ENCODE measurements at places on chromosomes 6 and 20.
A peak's percentile ranks its signal among the peaks of the same experiment; 100 is the strongest.

DNA sequence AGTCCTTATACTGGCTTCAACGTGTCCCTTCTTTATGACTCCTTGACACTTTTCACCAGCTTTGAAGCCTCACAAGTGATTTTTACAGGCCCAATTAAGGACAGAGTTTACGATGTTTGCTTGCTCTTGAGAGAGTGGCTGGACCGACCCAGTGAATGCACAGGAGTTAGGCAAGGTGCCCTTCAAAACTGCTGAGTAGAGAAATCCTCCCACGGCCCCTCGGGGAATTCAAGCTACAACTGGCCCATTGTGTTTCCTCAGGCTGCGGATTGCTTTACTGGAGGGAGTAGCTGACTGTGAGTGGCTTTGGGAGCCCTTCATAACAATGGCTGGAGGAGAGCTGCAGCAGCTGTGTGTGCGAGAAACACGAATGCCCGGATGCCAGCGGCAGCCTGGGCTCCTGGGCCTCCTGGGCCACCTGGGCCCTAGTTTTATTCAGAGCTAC, 50.0 kb downstream of the SGK1 start:
- H3K36me3 ChIP-seq, result no peaks in the 10 kb centered on the region
- no peak overlapping the region for H3K4me3 ChIP-seq
- no peaks in the 10 kb centered on the region for H3K27me3 ChIP-seq

GRCh38 chr6:96611342-96611991, 48.5 kb downstream of the FHL5 start:
- peaks cover 14% of the 10 kb centered on the region for H3K4me1 ChIP-seq
- no peak overlapping the region for H3K4me3 ChIP-seq
- H3K27me3 ChIP-seq, result no peaks in the 10 kb centered on the region
- no peak overlapping the region for H3K27ac ChIP-seq
- H3K36me3 ChIP-seq, result no peaks in the 10 kb centered on the region

- H3K27ac ChIP-seq, result no peak overlapping the region
- no peaks in the 10 kb centered on the region for H3K36me3 ChIP-seq
- no peaks in the 10 kb centered on the region for H3K27me3 ChIP-seq
- peaks cover 81% of the 10 kb centered on the region for H3K4me1 ChIP-seq
- no peak overlapping the region for H3K4me3 ChIP-seq
Measured at GRCh38 chr6:108594640-108595039, 33.9 kb downstream of the FOXO3 start.

DNA sequence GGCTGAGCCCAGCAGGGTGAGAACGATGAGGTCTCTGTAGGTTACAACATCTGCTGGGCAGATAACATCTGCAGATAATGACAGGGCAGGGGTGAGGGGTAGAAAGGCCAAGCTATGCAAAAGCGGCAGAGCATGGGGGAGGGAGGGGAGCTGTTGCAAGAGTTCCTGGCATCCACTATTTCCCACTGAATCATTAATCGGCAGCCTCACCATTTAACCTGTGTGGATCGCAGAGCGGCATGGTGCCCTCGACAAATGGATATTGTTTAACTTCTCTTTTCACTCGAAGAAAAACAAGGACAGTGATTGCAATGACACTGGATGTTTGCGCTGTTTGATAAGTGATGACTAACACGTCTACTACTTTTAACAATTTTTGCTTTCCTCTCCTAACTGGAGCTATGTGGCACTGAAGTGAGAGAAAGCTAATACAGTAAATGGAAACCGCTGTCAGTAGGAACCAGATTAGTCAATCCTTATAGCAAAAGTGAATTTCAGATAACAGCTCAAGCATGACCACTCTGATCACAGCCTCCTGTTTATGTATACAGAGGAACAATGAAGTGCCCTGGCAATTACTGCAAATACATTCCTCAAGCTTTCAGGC, 381.5 kb downstream of the TFAP2A start:
- H3K4me1 ChIP-seq, result no peaks in the 10 kb centered on the region
- no peaks in the 10 kb centered on the region for H3K27me3 ChIP-seq

DNA sequence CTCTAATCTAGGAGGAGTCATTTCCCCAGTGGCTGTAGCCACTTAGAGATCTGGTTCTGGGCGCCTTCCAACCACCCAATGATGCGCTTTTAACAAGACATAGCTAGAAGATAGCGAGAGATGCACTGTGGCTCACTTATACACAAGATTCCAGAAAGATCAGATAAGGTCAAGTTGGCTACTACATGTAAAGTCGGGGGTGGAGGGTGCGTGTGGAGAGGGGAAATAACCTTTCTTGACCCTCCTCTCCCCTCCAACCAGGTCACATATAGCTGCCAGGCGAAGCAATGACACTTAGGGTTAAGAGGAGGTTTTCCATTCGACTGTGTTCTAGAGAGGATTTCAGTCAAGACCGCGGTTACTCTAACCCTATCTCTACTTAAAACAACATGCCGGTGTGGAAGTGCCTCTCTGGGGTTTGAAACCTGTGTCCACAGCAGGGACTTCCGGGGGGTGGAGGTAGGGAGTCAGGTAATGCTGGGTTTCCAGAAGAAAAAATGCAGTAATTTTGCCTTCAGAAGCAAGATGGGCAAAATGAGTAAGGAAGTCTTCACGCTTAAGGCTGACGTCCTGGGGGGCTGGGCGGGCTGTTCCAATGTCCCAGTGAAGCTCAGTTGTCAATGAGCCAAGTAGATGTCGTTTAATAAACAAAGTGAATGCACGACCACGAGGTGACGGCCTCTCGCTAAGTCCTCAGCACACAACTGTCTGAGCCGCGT, 1.8 kb upstream of the SIM1 start:
- no peak for DNase-seq
- H3K27me3 ChIP-seq, result peaks cover 95% of the 10 kb centered on the region
- peak overlapping the region; percentile 83 for H3K27ac ChIP-seq

DNA sequence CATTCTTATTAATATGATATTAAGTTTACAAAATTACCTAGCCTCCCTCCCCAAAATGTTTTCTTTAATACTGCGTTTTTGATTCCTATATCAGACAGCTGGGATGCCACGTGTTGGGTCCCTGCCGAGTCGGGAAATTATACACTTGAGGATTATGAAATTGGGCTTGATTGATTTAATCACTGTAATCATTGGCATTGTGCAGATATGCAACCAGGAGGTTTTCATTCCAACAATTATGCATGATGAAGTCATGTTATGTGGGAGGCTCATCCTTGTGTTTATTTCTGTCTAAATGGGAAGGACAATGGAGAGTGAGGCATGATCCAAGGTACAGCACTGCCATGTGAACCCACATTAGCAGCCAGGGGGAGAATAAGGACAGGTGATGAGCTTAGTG, 30.6 kb upstream of the RIPOR2 start:
- no peak overlapping the region for H3K27ac ChIP-seq
- peaks cover 69% of the 10 kb centered on the region for H3K4me1 ChIP-seq
- peaks cover 16% of the 10 kb centered on the region for H3K36me3 ChIP-seq
- H3K27me3 ChIP-seq, result no peaks in the 10 kb centered on the region
- no peak overlapping the region for H3K4me3 ChIP-seq
- DNase-seq, result no peak

DNA sequence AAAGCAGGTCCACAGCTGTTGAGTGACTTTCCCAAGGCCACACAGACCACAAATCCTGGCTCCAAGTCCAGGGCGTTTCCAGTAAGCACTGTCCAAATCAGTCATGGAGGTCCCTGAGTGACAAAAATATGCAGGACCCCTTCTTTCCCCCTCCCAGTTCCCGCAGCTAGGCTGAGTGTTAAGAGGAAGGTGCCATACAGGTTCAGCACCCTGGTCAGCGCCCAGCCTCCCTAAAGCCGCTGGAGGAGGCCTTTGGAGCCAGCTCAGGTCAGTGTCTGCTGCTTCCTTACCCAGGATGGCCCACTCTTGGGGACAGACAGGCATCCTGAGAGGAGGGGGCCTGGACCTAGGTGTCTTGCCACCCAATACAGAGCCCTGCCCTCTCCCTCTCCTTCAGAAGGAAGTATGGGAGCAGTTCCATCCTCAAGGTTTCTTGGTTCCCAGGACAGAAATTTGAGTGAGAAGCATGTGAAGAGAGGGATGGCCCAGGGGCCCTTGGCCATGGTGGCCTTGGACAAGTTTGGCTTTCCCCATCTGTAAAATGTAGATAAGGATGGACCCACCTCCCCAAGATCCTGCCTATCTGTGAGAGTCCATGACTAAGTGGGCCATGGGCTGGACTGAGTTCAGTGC, 13.2 kb downstream of the TMEM74B start:
- H3K27me3 ChIP-seq, result no peaks in the 10 kb centered on the region
- no peak for DNase-seq
- no peak overlapping the region for H3K4me3 ChIP-seq
- no peak overlapping the region for H3K27ac ChIP-seq

GRCh38 chr20:12970372-12970821, 38.4 kb upstream of the SPTLC3 start:
- no peak overlapping the region for H3K27ac ChIP-seq
- H3K36me3 ChIP-seq, result no peaks in the 10 kb centered on the region
- DNase-seq, result no peak

GRCh38 chr6:156639009-156639721, 138.0 kb upstream of the ARID1B start:
- H3K4me1 ChIP-seq, result peaks cover 20% of the 10 kb centered on the region
- no peaks in the 10 kb centered on the region for H3K36me3 ChIP-seq
- no peak overlapping the region for H3K4me3 ChIP-seq
- no peak for DNase-seq

GRCh38 chr6:12296255-12296573, 6.1 kb downstream of the EDN1 start:
- no peak for DNase-seq
- H3K27ac ChIP-seq, result no peak overlapping the region
- peaks cover 11% of the 10 kb centered on the region for H3K4me1 ChIP-seq
- peaks cover 38% of the 10 kb centered on the region for H3K27me3 ChIP-seq
- no peak overlapping the region for H3K4me3 ChIP-seq

DNA sequence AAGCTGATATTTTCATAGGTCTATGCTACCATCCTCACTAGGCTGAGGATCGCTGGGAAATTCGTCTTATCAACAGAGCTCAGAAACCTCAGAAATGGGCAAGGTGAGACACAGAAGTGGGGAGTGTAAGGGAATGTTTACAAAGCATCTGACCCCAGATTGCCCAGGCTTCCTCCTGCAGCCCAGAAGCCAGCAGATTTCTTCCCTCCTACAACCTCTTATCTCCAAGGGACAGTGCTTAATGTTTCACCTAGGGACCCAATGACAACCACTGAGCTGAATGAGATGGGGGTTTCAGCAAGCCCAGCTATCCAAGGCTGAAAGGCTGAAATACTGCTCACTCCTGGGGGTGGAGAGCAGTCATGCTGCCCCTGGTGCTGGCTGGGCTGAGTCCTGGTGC, 52.4 kb upstream of the TBC1D7 start:
- H3K27ac ChIP-seq, result no peak overlapping the region
- no peak for DNase-seq
- no peaks in the 10 kb centered on the region for H3K27me3 ChIP-seq
- peaks cover 17% of the 10 kb centered on the region for H3K36me3 ChIP-seq
- H3K4me3 ChIP-seq, result no peak overlapping the region
- H3K4me1 ChIP-seq, result peaks cover 41% of the 10 kb centered on the region

- no peak overlapping the region for H3K4me3 ChIP-seq
- peak overlapping the region; percentile 33 for H3K27ac ChIP-seq
- H3K27me3 ChIP-seq, result no peaks in the 10 kb centered on the region
- no peak for DNase-seq
- H3K4me1 ChIP-seq, result peaks cover 56% of the 10 kb centered on the region
- H3K36me3 ChIP-seq, result no peaks in the 10 kb centered on the region
Measured at GRCh38 chr6:90412538-90413369, 116.1 kb upstream of the BACH2 start.

DNA sequence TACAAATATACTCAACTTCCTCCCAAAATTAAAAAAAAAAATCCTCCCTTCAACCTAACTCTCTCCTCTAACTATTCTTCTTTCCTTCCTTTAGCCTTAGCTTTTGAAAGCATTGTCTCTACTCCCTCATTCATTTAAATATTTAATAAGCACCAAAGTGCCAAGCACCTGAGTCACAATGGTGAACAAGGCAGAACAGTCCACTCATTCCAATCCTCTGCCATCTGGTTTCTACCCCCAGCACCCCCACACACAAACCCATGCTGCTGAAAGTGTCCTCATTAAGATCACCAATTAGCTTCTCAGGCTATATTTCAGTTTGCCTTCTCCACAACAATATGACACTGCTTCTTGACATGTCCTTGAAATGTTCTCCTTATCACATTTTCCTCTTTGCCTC, 76.3 kb downstream of the DTNBP1 start:
- peaks cover 32% of the 10 kb centered on the region for H3K36me3 ChIP-seq
- H3K4me1 ChIP-seq, result peaks cover 29% of the 10 kb centered on the region
- no peak for DNase-seq
- H3K27me3 ChIP-seq, result no peaks in the 10 kb centered on the region

GRCh38 chr6:162964488-162965140, 236.8 kb downstream of the PACRG start:
- H3K4me1 ChIP-seq, result no peaks in the 10 kb centered on the region
- H3K4me3 ChIP-seq, result no peak overlapping the region
- H3K27me3 ChIP-seq, result no peaks in the 10 kb centered on the region
- no peaks in the 10 kb centered on the region for H3K36me3 ChIP-seq

GRCh38 chr6:82607998-82608725, 244.5 kb downstream of the TPBG start:
- no peaks in the 10 kb centered on the region for H3K27me3 ChIP-seq
- DNase-seq, result no peak
- H3K36me3 ChIP-seq, result no peaks in the 10 kb centered on the region
- H3K27ac ChIP-seq, result no peak overlapping the region
- no peaks in the 10 kb centered on the region for H3K4me1 ChIP-seq

DNA sequence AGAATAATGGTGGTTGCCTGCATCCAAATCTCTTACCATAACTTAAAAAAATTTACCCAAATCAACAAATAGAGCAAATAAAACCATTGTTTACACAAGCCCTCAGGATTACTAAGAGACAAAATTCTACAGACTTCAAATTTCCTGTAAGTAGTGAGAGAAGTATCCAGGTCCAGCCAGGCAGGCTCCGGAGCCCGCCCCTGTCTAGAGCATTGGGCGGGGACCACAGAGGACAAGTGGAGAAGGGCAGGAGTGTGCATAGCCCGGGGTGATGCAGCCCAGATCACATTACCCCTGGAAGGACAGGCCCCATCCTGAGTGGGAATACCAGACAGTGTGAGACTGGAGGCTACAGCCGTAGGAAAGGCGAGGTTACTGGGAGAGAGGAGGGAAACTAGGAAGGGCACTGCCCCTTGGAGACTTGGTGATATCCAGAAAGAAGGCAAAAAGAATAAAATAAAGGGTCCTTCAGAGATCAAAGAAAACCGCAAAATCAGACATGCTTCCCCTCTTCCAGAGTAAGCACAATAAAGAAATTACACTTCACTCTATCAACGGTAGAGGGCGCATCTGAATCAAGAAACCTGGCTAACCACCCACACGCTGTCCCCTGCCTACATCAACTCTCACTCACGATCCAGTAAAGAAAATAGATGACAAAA, 26.6 kb downstream of the RIN2 start:
- H3K27ac ChIP-seq, result no peak overlapping the region
- peak; percentile 40 for DNase-seq
- no peak overlapping the region for H3K4me3 ChIP-seq
- peaks cover 5% of the 10 kb centered on the region for H3K36me3 ChIP-seq
- H3K4me1 ChIP-seq, result peaks cover 35% of the 10 kb centered on the region

All from stimulated activated naive B cell treated with anti-CD40 and anti-IgM and Interleukin-4, amounts not matched to agents 10 μg/mL and 1 μg/mL and 100 μg/mL, for 72 hours (primary cell).